ENCODE measurements at places on chromosomes 2 and 18.
A peak's percentile ranks its signal among the peaks of the same experiment; 100 is the strongest.

GRCh38 chr2:207160115-207160514, 5.6 kb downstream of the KLF7 start:
- no peak for DNase-seq

DNA sequence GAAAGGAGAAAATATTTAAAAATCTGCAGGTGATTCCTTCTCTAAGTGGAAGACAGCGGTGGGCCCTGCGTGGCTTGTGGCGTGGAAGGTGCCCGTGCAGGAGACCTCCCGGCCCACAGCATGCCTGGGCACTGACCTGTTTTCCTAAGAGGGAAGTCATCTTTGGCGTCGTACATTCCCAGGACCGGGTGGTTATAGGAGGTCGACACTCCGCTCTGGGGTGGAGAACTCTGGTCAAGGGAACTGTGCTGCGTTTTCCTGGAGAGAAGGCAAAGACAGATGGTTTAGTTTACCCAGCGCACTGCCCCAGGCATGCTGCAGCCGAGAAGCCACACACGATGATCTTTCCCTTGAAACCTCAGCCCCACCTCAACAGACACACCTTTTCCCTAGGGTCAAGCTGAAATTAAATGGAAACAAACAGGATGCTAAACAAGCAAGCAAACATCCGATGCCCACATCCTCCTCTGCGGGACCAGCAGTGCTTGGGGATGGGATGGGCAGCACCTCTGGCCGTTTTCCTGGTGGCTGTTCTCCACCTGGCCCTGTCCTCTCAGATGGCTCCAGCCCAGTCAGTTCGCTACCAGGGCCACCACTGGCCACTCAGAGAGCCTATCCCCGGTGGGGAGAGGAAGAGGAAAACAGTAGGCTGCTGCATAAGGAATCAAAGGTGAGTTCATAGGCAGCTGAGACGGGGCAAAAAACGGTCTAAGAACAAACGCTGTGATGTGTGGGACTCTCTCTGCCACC, 244.1 kb downstream of the HDAC4 start:
- no peak for DNase-seq

- DNase-seq: no peak
Observed at GRCh38 chr2:3356799-3357198, 20.8 kb downstream of the EIPR1 start.

DNA sequence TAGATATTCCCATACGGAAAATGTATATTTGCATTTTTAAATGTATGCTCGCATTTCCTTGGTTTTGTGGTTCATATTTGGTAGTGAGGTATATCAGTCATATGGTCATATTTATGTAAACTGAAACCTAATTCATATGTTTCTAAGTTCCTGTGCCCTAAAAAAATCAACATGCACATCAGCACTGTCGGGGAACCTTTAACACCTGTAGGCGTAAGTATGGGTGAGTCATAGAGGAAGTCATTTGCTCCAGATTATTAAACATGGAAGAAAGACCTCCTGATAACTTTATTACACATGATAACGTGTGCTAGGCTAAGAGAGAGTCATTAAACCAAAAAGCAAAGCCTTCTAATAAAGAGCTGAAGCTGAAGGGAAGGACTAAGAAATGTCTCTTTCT, 437.7 kb downstream of the NRXN1 start:
- no peak for DNase-seq

DNA sequence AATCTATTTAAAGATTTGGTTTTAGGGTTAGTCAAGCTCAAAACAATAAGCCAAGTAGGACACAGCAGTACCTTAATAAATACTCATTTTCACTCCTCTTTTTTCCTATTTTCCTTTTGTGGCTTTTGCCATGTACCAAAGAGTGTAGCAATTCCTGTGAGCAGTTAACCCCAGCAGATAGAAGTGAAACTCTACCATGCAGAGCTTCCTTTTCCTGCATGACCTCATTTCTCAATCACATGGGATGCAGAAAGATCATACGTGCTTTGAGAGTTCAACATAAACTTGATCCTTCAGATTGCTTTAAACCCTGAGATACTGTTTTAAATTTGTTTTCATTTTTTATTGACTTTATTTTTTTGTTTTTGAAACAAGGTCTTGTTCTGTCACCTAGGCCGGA, 99.1 kb upstream of the ARHGAP15 start:
- peak; percentile 80 for DNase-seq

DNA sequence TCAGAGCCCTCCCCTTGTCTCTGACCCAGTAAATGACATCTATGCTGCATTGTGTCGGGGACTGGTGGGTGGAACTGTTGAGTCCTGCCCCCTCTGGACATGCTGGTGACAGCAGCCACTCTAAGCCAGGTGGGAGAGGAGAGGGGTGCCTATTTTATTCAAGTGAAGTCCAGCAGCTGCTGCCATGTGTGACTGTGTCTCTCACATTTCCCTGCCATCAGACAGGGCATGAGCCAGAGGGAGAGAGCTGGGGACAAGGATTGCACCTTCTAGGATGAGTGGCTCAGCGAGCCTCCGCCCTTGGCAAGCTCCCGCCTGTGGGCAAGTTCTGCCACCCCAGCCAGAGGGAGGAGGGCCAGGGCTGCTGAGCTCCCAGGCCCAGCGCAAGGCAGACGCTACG, 13.7 kb downstream of the NGEF start:
- no peak for DNase-seq

DNA sequence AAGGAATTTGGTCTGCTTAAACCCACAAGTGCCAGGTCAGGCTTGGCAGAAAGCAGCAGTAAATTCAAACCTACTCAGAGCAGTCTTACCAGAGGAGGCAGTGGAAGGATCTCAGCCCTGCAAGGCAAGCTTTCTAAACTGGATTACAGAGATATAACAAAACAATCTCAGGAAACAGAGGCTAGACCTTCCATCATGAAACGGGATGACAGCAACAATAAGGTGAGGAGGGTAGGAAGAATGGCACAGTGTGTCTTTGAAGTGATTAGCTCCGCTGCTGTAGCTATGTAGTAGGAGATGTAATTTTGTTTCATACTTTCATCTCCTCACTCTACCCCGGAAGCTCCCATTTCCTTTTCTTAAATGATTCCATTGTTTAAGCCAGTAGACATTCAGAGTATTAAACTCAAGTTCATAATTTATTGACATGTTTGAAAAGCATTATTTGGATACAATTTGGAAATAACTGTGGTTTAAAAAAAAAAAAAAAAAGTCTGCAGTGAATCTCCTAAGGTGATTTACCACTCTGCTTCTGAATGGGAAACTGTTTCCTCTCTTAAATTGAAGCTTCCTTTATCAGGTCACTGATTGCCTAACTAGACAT, 29.4 kb upstream of the DYSF start:
- DNase-seq: no peak

DNA sequence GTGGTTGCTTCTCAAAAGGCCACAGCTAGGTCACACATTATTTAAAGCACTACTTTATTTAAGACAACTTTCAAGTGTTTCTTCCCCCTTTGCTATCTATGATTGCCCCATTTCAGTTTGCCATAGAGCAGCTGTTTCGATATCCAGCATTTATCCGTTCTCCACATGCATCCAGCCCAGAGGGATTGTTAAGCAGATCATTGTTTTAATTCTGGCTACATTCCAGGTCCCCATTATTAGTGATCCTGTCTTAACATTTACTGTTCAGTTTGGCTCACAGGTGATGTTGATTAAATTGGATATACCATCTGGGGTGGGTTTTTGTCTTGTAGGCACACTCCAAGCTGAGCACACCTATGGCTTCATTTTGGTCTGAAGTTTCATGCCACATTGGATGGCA, 638.7 kb downstream of the ZEB2 start:
- no peak for DNase-seq

GRCh38 chr18:64919971-64920570, 771.2 kb upstream of the LINC00305 start:
- DNase-seq: no peak

GRCh38 chr2:28398101-28398834, 5.6 kb downstream of the FOSL2 start:
- peak; percentile 73 for DNase-seq

GRCh38 chr2:158319269-158319668, 137.3 kb downstream of the CCDC148 start:
- peak; percentile 28 for DNase-seq

DNA sequence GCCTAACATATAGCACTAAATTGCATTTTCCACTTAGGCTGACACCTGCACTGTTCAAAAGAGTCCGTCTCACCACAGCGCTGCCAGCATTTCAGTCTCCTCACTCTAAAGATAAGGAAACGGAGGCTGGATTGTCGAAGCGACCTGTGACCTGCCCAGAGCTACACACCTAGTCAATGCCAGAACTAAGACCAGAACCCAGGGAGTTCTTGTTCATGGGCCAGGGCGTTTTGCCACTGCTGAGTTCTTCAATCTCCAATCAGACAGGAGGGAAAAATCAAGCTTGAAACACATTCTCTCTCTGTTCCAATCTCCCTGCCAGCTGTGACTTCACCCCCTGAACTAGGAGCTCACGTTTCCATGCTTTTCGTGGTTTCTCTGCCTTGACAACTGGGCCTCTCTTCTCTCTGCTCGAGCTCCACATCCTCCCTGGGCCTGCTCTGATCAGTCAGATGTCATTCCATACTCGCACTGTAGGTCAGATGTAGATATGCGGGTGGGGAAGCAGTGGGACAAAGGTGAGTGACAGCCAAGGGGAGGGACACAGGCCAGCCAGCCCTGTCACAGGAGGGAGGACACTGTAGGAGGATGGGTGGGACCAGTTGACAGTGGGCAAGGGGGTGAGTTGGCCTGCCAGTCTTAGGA, 221.1 kb upstream of the SMAD2 start:
- DNase-seq: no peak

- DNase-seq: no peak
Observed at GRCh38 chr2:117308861-117309770, 505.4 kb upstream of the DDX18 start.

DNA sequence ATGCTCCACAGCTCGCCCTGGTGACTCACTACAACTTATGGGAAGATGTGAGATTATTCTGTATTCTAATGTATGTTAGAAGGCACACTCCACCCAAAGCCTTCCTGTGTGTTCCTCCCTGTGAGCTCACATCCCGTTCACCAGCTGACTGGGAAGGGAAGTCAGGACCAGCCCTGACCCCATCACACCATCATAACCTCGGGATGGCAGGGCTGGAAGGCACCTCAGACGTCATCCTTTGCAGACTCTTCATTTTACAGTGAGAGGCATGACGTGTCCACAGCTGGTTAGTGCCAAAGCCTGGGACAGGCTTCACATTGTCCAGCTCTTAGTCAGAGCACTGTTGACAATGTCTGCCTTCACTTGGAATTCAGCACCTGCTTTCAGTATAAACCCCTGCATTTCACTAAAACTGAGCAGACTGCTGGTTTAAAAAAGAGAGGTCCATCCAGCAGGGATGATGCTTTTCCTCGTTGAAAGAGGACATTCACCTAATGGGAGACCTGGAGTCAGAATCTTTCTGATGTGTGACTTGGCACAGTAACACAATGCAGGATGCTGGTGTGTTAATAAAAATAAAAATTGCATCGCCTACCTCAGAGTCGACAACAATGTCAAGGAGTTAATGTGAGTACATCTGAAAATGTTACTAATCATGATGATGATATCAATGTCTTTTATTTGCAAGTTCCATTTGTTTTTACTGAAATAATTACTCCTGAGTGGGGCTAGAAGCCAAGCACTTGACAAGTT, 418.0 kb upstream of the TNP1 start:
- no peak for DNase-seq

DNA sequence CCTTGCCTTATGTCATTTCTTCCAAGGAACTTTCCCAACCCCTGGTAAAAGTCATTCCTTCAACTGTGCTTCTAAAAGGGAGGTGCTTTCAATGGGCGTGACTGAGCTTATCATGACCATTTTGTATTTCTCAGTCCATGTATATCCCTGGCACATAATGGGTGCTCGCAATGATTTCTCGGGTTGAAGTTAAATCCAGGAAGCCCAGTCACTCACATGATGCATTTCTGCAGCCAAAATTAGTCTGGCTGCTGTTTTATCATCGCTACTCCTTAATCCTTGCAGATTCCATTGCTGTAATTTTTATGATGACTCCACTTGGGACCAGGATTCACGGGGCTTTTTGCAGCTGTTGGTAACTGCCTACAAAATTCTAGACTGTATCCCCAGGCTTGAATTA, 25.9 kb upstream of the RFX8 start:
- DNase-seq: no peak

GRCh38 chr2:18063826-18064470, 185.5 kb downstream of the KCNS3 start:
- no peak for DNase-seq

DNA sequence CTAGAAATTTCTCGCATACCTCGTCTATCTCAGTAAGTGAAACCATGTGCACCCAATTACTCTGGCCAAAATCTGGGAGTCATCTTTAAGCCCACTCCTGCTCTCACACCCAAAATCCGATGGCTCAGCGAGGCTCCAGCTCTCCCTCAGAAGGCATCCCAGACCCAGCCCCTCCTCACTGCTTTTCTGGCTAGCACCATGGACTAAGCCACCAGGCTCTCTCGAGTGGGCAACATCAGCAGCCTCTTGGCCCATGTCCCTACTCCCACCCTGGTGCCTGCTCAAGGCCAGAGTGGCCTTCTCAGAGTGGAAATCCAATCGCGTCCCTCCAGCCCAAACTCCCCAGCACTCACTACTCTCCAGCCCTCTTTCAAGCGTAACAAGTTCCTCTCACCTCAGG, 27.2 kb downstream of the TNS1 start:
- no peak for DNase-seq

- peak; percentile 47 for DNase-seq
Observed at GRCh38 chr2:223886726-223887125, 49.3 kb upstream of the AP1S3 start.

- no peak for DNase-seq
Observed at GRCh38 chr2:168137510-168138180, 109.8 kb downstream of the STK39 start.

DNA sequence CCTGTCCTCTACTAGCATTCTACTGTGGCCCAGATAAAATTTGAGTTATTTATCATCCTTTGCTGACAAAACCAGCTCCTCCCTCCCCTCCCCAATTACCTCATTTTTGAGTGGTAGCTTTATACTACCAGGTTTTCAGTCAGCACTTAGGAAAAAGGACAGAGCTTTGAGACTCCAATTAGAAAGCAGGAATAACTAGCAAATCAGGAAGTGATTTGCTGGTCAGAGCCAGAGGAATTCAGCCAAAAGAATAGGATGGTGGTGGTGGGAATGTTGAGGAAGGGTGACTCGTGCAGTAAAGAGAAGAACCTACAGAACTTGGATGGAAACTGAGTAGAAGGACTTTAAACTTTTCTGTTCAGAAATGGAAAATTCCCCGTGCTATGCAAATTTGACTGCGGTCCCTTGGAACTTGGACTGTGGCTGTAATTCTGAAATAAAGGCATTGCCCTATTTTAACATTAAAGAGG, 3.7 kb downstream of the MYL12B start:
- no peak for DNase-seq

- no peak for DNase-seq
Observed at GRCh38 chr2:159762075-159762474, 35.9 kb downstream of the CD302 start.

DNA sequence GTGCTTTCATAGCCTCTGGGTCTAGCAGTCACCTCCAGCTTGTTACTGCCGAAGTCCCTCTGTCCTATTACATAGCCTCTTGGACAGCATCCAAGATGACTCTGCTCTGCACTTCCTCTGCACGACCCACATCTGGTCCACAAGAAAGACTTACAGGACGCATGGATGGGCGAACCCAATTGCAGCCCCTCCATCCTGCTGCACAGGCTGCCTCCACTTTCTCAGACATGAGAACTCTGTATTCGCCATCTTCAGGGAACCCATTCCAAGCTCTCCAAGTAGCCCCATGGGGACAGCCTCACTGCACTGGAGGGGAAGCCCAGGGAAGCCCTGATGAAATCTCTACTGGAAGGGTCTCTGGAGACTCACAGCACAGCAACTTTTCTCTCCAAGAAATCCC, 172.1 kb downstream of the GFPT1 start:
- peak; percentile 17 for DNase-seq

- no peak for DNase-seq
Observed at GRCh38 chr18:79259218-79259617, 136.5 kb upstream of the NFATC1 start.

GRCh38 chr2:239275847-239276831, 124.7 kb downstream of the HDAC4 start:
- DNase-seq: no peak
